ENCODE measurements at places on chromosomes 2 and 18.

- no peak for DNase-seq
Observed at GRCh38 chr2:128625963-128626759, 307.5 kb upstream of the HS6ST1 start.

- DNase-seq = no peak
Observed at GRCh38 chr2:180394305-180394704, 387.2 kb upstream of the CWC22 start.

GRCh38 chr2:122034777-122035176, 279.3 kb downstream of the TSN start:
- DNase-seq = no peak

GRCh38 chr18:63312737-63313395, 6.7 kb downstream of the BCL2 start:
- DNase-seq = no peak

GRCh38 chr2:191051825-191052778, 38.1 kb upstream of the STAT1 start:
- no peak for DNase-seq

GRCh38 chr2:168130346-168130745, 117.0 kb downstream of the STK39 start:
- DNase-seq = no peak

DNA sequence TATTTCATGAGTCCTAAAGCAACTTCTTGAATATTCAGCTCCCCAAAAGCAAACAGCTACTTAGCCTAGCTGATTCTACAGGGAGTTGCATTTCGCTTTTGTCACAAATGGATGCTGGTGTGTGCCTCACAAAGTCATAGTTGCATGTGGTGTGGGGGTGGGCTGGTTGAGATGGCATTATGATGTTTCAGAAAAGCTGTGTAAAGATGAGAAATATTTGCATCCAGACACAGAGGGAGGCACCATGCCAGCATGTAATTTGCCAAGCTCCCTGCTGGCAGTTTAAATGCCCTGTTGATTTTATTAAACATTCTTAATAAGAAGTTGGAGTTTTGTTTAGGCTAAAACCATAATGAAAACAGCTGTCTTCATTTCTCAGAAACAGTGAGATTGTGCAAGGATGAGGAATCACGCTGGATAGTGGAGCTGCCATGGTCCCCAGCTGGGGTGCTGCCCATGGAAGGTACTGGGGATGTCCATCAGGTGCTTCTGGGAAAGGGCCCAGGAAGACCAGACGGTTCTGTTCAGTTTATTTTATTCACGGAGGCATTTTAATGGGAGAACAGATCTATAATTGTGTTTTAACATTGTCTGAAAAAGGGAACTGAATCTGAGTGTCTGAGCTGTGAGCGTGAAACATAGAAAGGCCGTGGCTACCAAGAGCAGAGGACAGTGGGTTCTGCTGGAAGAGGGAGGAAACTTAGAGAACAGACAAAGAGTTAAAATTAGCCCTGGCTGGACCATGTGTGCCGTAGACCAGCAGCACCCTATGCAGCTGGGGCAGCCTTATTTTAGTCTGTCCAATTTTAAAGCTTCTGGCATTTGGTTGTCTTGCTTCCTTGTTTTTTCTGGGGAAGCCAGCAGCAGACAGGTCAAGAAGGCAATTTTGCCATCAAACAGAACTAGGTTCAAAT, 177.1 kb downstream of the FAM210A start:
- no peak for DNase-seq

DNA sequence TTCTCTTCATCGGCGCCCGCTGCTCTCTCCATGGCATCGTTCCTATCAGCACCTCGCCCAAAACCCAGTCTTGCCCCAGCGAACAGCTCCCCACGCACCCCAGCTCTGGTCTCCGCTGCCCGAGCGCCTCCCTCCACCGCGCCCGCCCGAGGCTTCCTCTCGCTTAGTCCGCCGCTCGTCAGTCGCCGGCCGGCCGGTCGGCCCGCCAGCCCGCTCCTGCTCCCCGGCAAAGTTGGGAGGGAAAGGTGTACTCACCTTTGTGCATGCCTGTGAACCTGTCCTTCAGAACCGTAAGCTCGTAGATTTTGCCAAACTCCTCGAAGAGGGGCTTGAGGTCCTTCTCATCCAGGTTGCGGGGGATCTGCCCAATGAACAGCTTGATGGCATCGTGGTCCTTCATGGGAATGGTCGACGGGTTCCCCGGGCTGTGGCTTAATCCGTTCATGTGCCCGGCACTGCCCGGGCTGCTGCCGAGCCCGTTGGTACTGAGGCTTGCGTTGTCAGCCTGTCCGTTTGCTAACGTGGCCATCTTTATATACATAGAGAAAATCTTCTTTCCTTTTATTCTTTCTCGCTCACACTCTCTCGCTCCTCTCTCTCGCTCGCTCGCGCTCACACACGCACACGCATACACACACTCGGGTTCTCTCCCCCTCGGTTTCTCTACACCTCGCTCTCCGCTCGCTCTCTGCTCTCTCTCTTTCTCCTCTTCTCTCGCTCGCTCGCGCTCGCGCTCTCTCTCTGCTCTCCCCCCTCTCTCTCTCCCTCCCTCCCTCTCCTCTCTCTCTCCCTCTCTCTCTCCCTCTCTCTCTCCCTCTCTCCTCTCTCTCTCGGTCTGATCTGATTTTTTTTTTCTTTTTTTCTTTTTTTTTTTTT, at the start of gene CELF4:
Gene CELF4, minus strand, starts transcription at position 698 of the 876 bp plus-strand sequence.
- no peak for DNase-seq
